ENCODE measurements at places on chromosomes 1 and 21.

DNA sequence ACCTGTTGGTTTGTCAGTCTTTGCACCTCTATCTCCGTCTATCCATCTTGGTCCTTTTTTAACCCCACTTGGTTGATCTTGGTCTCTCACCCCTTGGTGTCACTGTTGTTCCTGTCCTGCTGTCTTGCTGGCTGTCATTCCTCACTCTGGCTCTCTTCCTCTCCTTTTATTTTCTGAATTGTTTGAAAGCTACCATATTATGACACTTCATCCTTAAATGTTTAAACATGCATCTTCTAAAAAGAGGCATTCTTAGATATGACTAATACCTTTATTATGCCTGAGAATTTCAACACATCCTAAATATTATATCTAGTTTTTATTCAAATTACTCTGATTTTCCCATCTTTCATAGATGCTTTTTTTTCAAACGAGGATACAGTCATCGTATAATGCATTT is 37.0 kb downstream of the BACH1 start:
- no peak for DNase-seq

DNA sequence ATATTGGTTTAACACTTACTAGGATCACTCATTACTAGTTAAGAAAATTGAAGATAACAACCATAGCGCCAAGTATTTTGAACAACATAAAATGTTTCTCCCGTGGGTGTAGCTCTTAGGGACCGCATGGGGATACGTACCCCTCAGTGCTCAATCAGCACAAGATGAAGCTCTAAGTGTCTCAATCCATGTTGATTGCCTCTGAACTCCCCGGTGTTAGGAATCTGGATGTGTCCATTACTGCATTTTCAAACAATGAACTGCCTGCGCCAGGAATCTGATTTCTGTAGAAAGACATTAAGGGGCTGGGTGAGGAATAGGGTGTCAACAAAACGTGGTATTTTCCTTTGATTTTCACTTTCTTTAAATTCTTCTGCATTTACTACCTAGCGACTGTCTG is 100.2 kb downstream of the LMO4 start:
- DNase-seq, result no peak

DNA sequence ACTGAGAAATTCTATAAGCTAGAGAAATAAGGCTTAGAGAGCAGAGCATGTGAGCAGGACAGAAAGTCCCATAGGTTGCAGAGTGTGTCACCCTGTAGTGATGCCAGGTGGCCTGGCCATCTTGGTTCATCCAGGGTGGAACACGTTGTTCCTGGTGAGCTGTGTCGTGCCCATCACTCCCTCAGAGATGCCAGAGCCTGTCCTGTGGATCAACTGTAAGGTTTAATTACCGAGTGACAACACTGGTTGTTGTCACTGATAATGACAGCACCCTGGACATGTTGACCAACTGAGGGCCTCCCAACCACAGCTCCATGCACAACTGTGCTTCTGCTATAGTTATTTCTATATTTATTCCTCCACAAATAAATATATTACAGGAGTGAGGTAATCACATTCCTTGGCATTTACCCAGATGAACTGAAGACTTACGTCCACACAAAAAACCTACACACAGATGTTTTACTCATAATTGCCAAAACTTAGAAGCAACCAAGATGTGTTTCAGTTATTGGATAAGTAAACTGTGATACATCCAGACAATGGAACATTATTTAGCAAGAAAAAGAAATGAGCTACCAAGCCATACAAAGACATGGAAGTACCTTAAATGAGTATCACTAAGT is 6.2 kb downstream of the C1orf198 start:
- DNase-seq, result no peak

DNA sequence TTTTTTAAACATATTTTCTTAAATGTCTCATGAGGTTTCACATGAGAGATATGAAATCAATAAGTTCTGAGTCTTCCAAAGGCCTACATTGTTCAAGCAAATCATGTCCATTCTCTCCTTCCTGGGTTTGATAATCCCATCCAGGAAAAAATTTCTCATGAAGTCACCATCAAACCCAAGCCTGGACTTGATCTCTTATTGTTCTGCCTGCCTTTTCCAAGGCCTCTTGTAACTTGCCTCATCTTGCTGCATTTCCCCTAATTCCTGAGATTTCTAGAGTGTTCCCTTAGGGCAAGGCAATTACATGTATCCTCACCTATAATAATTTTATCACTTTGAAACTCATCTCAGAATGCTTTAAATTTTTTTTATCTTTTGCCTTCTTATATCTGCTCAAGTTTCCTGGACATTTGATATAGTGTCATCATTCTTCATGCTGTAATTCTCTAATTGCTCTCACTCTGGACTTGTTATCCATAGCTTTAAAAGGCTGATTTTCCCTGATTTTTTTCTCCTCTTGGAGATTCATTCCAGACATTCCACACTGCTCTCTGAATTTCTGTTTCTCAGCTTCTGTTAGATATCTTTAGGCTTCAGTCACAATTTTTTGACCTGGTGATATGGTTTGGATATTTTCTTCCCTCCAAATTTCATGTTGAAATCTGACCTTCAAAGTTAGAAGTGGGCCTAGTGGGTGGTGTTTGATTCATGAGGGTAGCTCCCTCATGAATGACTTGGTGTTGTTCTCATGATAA is 126.4 kb downstream of the LRRC7 start:
- DNase-seq, result no peak

All from liver (tissue), 10 donors.